Trophoblast cell (in vitro differentiated cells and primary cell): ENCODE measurements at places on chromosomes 3 and 15.

DNA sequence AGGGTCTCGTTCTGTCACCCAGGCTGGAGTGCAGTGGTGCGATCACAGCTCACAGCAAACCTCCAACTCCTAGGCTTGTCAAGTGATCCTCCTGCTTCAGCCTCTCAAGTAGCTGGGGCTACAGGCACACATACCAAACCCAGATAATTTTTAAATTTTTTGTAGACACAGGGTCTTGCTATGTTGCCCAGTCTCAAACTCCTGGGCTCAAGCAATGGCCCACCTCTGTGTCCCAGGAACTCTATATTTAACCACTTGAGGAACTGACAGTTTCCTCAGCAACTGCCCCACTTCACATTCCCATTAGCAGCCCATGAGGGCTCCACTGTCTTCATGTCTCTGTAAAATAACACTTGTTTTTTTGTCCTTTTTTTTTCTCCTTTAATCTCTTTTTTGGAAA, 68.4 kb downstream of the TAMM41 start:
- no peak for DNase-seq

DNA sequence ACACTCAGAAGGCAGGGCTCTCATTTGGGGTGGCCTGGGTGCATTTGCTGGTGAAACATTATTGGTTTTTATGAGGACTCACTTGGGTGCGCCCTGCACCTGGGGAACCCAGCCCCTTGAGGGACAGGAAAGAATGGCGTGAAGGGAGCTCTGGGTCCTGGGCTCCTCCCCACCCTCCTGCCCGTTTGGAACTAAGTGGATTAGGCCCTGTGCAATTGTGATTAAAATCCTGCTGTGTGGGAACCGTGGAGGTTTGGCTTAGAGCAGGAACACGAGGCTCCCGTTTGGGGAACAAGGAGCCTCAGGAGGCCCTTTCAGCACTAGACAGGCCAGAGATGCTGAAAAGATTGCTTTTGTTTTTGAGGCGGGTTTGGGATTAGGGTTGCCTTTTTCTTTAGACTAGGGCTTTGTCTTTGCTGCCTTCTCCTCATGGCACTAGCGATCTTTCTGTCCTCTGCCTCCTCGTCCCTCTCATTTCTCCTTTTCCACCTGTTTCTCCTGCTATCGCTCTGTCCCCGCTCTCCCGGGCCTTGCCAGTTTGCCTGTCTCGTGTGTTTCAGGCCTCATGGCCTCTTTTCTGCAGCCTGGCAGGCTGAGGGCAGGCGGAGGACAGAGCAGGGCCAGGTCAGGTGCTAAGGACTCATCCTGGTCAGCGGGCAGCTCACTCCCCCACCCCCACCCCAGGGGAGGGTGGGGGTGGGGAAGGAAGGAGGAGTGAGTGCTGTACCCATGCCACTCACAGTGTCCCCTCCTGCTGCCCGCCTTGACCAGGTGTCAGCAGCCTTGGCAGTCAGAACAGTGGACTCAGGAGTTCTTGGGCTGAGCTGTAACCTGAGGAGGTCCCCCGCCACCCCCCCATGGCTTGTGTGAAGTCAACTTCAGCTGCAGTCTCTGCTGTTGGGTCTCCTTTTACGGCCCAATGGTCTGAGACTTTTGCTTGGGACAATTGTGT, 8.6 kb downstream of the MAPKAPK3 start:
- DNase-seq = no peak

DNA sequence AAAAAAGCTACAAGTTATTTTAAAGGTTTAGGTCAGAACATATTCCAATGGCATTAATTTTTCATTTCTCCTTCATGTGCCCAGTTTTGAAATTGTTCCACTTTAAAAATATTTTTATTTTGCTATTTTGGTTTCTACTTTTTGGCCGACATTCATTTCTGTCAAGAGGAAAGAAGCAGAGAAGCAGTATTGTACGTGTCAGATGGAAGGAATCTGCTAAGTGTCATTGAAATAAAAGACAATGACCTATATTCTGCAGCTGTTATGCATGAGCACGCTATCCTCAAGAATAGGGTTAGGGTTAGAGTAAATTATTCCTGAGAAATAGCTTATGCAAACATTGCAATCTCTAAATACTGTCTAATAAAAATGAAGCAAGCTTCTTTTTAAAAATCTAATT, 941.7 kb downstream of the TUSC7 start:
- DNase-seq = no peak

- no peak for DNase-seq
Observed at GRCh38 chr3:8954938-8955763, 8.1 kb downstream of the RAD18 start.

GRCh38 chr15:99097441-99098410, 7.2 kb upstream of the SYNM start:
- no peak for DNase-seq

GRCh38 chr3:12148183-12148940, 10.3 kb downstream of the TIMP4 start:
- DNase-seq = no peak

- DNase-seq = no peak
Observed at GRCh38 chr15:99536422-99537040, 29.3 kb upstream of the MEF2A start.

GRCh38 chr3:128009952-128010846, 42.0 kb upstream of the SEC61A1 start:
- DNase-seq = no peak

DNA sequence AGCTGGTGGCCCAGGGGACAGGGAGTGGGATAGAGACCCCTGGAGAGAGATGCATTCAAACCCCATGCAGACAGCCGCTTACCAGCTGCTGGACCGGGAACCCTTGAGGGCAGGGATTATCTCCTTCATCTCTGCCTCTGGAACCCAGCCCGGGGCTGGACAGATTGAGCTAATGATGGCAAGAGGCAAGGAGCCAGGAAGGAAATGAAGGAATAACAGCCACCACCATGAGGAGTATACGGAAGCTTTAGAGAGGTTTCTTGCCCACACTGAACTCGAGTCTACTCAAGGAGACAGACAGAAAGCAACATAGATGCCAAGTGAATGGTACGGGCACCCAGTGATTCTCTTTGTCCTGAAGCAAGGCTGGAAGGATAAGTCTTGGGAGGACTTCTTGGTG, 23.2 kb downstream of the HAPLN3 start:
- DNase-seq = peak; percentile 68

- DNase-seq = no peak
Observed at GRCh38 chr15:80301472-80301871, 49.5 kb upstream of the CTXND1 start.

DNA sequence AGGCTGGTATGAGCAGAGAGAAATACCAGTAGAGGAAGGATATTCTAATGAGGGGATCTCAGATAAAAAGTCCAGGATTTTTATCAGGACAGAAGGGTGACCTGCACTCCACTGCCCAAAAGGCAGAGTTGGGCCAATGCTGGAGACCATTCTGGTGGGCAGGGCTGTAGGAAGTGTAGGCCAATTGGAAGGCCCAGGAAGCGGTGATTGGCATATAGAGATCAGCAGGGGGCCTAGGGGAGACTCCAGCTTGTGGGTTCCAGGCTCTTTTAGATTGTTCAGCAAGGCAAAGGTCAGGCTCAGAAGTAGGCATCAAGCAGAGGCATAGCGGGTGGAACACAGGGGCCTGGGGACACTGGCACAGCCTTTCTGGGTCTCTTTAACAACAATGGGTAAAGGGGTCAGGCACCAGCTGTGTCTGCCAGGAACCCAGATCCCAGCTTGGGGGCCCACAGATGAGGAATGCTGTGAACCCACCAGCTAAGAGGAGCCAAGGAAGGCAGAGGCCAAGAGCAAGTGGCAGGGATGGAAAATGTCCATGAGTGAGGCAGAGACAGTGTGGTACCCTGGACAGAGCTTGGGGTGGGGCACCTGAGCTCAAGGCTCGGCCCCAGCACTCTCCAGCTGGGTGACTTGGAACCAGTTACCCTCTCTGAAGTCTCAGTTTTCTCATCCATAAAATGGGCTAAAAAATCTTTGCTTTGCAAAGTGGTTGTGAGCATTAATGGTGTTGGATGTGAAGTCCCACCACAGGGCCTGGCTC, 27.0 kb upstream of the RASGRF1 start:
- no peak for DNase-seq

DNA sequence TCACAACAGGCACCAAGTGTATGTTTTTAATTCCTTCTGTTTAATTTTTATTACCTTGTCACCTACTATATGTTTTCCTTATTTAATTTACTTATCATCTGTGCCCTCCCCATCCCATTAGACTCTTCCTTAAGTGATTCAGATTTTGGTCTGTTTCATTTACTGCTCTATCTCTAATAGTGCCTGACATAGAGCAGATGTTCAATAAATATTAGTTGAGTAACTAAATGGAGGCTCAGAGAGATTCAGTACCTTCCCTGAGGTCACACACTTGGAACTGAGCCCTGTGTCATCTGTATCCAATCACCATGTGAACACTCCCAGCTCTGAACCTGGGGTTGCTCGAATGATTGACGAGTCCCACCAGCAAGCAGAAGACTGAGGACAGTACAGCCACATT, 318.1 kb upstream of the WNT5A start:
- DNase-seq = no peak

GRCh38 chr3:87873136-87873535, 185.7 kb downstream of the CGGBP1 start:
- DNase-seq = no peak

DNA sequence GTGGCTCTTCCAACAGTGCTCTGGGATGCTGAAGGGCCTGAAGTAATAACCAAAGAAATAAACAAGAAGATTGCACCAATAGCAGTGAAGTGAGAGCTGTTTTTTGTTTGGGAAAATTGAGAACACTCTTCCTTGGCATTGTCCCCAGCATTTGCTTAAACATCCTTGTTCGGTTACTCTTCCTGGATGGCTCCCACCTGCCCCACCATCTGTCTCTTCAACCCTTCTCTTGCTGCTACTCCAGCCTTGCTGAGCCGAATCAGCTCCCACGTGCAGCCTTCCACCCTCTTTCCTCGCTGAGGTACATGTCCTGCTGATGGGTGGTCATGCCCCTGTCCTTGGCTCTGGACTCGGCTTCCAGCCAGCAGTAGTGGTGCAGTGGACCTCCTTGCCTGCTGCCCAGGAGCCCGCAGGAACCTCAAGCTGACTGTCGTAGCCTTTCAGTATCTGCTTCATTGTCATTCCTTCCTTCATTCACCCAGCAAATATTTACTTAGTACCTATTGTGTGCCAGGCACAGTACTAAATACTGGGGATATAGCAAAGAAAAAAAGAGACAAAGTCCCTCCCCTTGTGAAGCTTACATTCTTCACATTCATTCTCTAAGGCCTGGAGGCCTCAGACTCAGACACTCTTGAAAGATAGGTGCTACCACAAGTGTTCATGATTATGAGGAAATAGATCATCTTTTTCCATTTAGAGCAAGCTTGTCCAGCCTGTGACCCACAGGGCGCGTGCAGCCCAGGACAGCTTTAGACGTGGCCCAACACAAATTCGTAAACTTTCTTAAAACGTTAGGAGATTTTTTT, 17.1 kb upstream of the VILL start:
- DNase-seq = peak; percentile 13

DNA sequence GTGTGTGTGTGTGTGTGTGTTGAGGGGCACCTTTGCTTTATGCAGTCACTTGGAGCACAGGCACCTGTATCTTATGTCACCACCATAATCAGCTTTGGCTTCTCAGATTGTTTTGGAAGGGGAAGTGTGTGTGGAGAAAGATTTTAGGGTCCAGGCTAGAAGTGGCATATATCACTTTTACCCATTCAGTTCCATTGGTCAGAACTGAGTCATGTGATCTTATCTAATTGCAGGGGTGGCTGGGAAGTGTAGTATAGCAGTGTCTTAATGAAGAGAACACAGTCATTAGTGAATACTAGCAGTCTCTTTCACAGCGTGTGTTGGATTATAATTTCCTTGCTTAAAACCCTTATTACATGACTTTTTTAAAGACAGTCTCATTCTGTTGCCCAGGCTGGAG, 20.6 kb downstream of the NCK1 start:
- DNase-seq = no peak

GRCh38 chr3:130787422-130788068, 40.9 kb upstream of the PIK3R4 start:
- no peak for DNase-seq

DNA sequence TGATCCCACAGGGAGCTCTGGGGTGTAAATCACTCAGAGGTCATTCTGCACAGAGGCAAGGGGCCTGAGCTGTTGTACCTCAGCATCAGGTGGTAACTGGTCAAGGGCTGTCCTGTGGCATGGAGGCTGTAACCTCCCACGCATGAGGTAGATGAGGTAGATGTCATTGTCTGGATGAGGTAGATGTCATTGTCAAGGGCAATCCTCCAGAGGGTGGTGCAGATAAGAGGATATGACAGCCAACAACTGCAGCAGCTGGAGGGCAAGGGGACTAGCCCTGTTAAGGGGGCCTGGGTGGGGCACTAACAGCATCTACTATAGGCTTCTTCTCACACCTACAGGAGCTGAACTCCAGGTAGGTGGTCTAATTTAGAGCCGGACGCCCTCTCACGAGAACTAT, 55.6 kb downstream of the THRB start:
- DNase-seq = no peak

DNA sequence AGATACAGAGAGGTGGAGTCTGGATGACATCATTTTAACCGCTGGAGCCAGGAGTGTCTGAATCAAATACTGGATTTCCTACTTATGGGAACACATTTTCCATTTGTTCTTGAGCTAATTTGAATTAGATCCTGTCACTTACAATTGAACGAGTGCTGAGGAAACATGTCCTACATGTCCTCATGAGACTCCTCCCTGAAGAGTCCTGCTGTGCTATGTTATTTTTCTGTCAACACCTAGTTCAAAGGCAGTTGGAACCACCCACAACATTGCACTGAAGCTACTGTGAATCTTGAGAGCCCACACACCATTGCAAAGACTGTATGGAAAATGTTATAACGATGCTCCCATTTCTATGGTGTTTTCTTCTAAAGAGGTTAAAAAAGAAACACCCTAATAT, 123.5 kb upstream of the CRBN start:
- DNase-seq = no peak
